Activated T-helper 9 cell treated with anti-CD3 and anti-CD28 coated beads, Interleukin-2, amount 50 U/mL, for 16 hours (primary cell): ENCODE measurements at places on chromosomes 12 and 14.
A peak's percentile ranks its signal among the peaks of the same experiment; 100 is the strongest.

GRCh38 chr12:124233846-124234640, 60.9 kb upstream of the RFLNA start:
- DNase-seq = no peak

- DNase-seq = no peak
Measured at GRCh38 chr14:79328863-79329262, 882.4 kb downstream of the DIO2 start.

GRCh38 chr14:73780391-73780790, 66.2 kb upstream of the PNMA1 start:
- no peak for DNase-seq

DNA sequence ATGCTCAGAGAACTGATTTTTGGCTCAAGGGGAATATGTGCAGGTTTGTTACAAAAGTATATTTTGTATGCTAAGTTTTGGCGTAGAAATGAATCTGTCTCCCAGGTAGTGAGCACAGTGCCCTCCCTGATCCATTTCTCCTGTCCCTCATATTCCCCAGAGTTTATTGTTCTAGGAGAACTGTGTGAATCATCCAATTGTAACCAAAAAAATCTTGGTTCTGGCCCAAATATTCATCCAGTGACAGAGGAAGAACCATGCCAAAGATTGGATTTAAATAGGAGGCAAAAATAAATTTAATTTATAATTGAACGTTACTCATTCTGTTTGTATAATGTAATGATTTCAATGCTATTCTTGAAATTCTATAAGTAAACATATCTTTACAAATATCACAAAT, 4.8 kb downstream of the CATSPERB start:
- DNase-seq = no peak

GRCh38 chr12:18861287-18861858, 123.5 kb downstream of the CAPZA3 start:
- DNase-seq = no peak

GRCh38 chr14:65502676-65503124, 90.2 kb downstream of the FUT8 start:
- DNase-seq = no peak

DNA sequence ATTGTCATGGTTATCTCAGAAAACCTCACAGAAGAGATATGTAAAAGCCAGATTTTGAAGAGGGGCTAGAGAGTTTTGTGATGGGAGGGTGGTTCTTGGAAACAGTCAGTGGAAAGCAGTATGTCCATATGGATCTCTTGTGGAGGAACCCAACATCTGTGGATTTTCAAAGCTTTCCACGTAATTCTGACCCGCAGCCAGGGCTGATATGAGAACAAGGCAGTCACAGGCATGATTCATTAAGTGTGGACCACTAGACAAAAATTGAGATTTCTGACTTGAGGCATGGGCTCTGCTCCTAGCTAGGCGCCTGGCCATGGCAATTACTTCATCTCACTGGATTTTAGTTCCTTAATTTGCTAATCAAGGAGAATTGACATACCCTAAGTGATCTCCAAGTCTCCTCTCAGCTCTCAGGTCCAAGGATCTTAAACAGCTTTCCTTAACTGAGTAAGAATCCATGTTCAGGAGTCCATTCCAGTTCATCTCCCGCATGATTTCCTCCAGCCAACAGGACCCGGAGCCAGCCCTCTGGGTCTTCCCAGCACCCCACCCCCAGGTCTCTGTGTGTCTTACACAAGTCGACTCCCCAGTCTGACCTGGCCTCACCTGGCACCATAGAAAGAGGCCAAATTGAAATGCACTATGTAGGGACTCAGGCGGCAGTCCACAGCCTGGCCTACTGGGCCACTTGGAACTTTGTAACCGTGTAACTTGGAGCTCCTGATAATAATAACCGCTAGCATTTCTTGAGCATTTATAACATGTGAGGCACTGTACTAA, 176.3 kb upstream of the PARP11 start:
- no peak for DNase-seq

DNA sequence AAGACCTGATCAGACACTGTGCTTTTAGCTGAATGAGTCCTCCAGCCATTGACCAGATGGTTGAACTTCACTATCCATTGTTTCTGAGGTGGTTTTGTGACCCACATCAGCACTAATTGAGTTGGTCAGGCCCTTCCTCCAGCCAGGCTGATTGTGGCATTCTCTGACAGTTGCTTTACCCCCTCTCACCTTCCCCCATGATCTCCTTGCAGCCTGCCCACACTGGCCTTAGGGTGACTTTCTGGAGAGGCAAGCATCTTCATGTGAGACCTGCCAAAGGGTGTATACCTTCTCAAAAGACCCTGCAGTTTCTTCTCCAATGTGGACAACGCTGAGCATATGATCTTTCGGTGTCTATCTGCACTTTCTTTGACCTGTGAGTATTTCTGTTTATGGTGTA, 83.9 kb downstream of the GPATCH2L start:
- no peak for DNase-seq

DNA sequence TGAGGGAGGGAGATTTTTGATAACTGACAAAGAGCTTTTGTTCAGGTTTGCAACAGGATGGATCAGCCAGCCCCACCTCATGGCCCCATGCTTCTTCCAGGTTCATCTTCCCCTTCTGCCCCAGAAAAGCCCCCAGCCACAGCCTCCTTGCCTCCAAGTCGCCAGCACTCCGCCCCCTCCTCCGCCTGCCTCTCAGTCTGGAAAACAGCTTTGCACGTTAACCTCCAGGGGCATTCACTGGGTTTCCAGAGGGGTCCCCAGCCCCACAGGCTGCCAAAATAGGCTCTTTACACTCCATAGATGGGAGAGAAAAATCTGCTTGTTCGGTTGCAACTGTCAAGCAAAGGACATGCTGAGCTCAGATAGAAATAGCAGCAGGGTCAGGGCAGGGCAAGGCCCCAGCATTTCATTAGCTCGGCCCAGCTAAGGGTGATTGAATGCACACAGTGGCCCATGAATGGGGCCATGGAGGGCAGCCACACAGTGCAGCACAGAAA, 253.6 kb downstream of the ZFP36L1 start:
- no peak for DNase-seq

DNA sequence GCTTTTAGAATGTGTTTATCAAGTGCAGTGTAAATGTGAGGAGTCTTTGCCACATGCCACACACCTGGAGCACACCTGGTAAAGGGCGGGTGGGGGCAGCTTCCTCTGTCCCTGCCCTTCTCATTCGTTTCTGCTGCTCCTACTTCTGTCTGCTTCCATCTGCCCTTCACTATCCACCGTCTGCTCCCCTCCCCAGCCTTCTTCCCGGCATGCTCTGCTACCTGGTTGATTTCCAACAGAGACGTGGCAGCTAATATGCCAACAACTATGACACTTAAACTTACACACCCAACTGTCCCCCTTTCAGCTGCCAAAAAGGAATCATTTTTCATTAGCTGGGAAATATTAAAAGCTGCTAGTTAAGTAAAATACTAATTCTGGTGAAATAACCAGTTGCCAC, 9.1 kb upstream of the CARMIL3 start:
- DNase-seq = no peak

DNA sequence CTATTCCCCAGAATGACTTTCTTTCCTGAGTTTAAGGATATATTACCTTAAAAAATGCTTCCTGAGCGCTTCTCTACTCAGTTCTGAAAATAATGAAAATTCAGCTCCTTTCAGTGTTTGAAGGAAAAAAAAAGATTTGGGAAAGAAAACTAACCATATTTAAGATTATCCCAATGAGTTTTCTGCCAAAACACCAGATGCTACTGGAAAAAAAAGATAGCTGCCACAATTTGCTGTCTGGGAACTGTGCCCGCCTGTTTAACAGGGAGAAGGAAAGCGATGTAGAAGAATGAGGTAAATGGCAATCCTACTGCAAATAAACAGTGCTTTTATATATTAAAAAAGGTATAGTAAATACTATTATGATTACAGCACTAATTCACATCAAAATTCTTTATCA, 367.6 kb upstream of the PRICKLE1 start:
- no peak for DNase-seq

GRCh38 chr12:129494260-129494659, 409.6 kb downstream of the TMEM132D start:
- no peak for DNase-seq

- DNase-seq = no peak
Measured at GRCh38 chr14:99863059-99863458, 69.8 kb downstream of the EML1 start.

GRCh38 chr14:61478971-61479473, 157.6 kb downstream of the PRKCH start:
- no peak for DNase-seq

GRCh38 chr12:21539797-21540196, 13.7 kb downstream of the SPX start:
- DNase-seq = no peak

GRCh38 chr14:21352587-21352986, 31.2 kb downstream of the SUPT16H start:
- DNase-seq = no peak

- DNase-seq = no peak
Measured at GRCh38 chr12:78229591-78230101, 399.0 kb downstream of the NAV3 start.

GRCh38 chr12:103841690-103842584, 903 bp upstream of the NT5DC3 start:
- DNase-seq = peak; percentile 8

- no peak for DNase-seq
Measured at GRCh38 chr14:56195704-56196103, 77.5 kb downstream of the PELI2 start.
